ENCODE measurements at places on chromosomes 1 and 21.

- DNase-seq: peak; percentile 52
Measured at GRCh38 chr1:100606438-100606837, 68.5 kb downstream of the GPR88 start.

DNA sequence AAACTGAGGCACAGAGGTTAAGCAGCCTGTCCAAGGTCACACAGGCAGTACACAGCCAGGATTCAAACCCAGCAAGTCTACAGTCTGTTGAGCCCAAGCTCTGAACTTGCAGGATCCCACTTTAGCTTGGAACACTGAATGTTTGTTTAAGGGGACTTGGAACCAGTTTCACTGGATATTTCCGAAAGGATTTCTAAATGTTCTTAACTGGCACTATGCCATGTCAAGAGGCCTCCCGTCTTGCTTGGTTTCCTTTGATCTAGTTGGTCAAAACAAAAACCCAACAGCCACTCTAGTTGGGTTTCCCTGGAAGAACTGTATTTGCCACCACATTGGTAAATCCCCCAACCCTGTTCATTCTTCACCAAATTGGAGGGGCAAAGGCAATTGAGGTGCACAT lies 317.6 kb upstream of the KAZN start:
- no peak for DNase-seq

- DNase-seq: peak; percentile 28
Measured at GRCh38 chr21:26572702-26573381, at the start of gene CYYR1. CYYR1 (minus strand) TSS chr21:26573286; CDS start chr21:26572940, 346 bp downstream.

GRCh38 chr1:204487256-204487615 lies 7.4 kb downstream of the PIK3C2B start:
- no peak for DNase-seq

DNA sequence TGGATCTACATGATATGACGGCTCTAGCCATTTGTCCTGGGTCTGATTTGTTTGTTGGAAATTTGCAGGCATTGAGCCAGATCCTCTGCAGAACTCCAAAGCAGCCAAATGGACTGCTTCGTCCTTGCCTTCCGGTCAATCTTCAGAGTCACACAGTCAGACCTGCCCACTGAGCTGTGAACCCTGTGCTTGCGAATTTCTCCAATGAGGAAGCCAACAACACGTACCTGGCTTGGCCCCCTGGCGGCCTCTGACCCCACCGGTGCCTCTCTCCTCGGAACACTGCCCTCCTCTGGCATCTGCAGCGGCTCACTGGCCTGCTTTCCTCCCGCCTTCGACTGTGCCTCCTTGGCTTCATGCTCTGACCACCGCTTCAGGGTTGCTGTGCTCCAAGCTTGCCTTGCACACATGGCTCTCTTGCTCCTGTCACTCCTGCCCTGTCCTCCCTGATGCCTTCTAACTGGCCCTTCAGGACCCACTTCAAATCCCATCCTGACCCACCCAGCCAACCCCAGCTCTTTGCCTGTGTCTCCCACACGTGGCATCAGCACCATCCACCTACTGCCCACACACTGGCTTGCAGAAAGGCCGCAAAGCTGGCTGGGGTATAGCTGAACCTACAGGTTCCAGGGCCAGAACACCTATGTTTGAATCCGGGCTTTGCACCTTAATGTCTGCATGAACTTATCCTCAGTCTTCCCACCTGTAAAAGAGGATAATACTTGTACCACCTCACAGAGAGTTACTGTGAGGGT lies 128.2 kb downstream of the KCNN3 start:
- no peak for DNase-seq

- no peak for DNase-seq
Measured at GRCh38 chr1:193754732-193755427, 568.5 kb upstream of the B3GALT2 start.

- no peak for DNase-seq
Measured at GRCh38 chr1:200245473-200245872, 164.4 kb downstream of the ZNF281 start.

DNA sequence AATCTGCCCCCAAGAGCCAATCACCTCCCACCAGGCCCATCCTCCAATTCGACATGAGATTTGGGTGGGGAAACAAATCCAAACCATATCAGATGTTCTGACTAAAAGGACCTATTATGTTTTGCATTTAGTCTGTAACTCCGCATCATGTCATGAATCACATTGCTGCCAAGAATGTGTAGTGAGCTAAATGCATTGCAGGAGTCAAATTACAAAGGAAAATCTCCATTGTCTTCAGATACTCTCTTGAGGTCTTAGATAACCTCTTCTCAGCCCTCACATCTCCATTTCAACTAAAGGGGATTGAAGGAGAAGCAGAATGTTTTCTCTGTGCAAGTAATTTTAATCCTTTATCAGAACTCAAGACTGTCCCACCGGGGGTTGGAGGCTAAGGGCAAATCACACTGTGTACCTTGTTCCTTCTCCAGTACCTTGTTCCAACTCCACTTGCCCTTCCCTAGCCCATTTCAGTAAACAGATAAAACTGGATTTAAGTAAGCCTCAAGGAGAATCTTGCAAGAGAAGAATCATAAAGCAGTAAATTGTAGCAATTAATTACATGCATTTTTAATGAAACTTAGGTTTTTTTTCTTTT lies 34.1 kb downstream of the EXTL2 start:
- no peak for DNase-seq

GRCh38 chr21:45875416-45875760 lies 106.2 kb upstream of the COL6A1 start:
- DNase-seq: no peak

GRCh38 chr21:39186676-39187075 lies 3.4 kb upstream of the PSMG1 start:
- no peak for DNase-seq

- DNase-seq: no peak
Measured at GRCh38 chr1:205595861-205596260, 36.0 kb downstream of the ELK4 start.

- no peak for DNase-seq
Measured at GRCh38 chr1:202152399-202152798, 7.9 kb upstream of the ARL8A start.

GRCh38 chr1:51956528-51957509 lies 33.7 kb downstream of the RAB3B start:
- DNase-seq: no peak

- no peak for DNase-seq
Measured at GRCh38 chr21:33362044-33362555, 37.3 kb downstream of the IFNAR1 start.

GRCh38 chr1:225699336-225699735 lies 46.4 kb upstream of the ENAH start:
- DNase-seq: peak; percentile 40

GRCh38 chr1:29878501-29878900 lies 642.2 kb downstream of the PTPRU start:
- DNase-seq: no peak

DNA sequence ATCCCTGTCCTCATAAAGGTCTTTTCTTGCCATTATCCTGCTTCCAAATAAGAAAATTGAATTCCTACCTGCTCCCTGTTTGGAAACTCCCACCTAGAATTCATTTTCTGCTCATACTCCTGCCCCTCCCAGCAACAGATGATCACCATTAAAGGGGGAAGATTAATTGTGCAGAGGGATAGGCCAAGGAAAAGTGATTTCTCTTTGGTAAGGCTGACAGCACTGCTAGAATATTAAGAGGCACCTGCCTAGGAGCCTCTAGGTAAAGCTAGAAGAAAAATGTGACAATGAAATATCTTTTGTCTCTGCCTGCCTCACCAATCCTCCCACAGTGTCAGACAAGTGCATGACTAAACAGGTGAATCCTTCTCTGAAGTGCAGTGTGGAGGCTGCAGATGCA lies 77.0 kb upstream of the SPATA6 start:
- no peak for DNase-seq

- peak; percentile 83 for DNase-seq
Measured at GRCh38 chr1:28882009-28882628, 32.2 kb upstream of the EPB41 start.

DNA sequence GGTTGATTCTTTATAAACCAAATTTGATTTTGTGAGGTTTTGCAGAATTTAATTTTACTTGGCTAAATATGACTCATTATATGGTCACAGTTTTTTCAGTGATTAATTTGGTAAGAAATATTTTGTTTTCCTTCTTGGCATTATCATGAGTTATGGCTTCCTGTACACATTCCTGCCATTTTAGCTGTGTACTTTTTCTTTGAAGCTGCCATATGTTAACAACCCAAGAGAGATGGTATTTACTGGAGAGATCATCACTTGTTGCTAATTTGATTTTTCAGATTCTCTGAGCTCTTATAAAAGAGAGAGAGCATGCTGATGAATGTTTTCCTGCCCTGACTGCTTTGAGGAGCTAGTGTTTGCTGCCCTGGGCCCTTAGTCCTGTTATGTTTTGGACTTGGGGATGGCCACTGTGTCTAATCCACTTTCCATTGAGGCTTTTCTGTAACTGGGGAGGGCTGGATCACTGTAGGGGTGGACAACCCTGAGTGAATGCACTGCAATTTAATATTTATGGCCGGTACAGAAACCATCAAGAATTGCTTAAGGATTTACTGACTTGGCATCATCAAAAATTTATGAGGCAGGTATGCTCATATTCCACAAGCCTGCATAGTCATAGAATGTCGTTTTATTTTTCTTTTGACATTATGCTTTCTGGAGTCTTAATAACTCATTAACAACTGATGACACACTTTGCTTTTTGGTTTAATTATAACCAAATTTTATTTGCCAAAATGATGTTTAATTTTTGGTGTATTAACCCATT lies 200.9 kb downstream of the DISC1 start:
- DNase-seq: peak; percentile 55

DNA sequence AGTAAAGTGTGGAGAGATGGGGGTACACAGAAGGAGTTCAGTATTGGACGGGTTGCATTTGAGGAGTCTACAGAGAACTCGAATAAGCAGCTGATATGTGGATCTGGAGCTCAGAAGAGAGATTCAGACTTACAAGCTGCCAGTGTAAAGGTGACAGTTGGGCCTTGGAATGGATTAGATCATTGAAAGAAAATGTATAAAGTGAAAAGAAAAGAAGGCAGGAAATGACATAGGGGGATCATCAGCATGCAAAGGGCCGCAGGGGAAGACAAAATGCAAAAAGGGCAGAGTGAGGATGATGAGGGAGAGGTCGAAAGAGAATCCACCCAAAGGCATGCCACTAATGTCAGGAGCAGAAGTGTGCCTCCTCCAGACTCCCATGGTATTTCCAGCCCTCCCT lies 273.3 kb downstream of the TNR start:
- DNase-seq: peak; percentile 61

GRCh38 chr1:220834155-220834870 lies 44.9 kb upstream of the HLX start:
- no peak for DNase-seq

GRCh38 chr1:33616780-33617179 lies 144.3 kb downstream of the ZSCAN20 start:
- no peak for DNase-seq

DNA sequence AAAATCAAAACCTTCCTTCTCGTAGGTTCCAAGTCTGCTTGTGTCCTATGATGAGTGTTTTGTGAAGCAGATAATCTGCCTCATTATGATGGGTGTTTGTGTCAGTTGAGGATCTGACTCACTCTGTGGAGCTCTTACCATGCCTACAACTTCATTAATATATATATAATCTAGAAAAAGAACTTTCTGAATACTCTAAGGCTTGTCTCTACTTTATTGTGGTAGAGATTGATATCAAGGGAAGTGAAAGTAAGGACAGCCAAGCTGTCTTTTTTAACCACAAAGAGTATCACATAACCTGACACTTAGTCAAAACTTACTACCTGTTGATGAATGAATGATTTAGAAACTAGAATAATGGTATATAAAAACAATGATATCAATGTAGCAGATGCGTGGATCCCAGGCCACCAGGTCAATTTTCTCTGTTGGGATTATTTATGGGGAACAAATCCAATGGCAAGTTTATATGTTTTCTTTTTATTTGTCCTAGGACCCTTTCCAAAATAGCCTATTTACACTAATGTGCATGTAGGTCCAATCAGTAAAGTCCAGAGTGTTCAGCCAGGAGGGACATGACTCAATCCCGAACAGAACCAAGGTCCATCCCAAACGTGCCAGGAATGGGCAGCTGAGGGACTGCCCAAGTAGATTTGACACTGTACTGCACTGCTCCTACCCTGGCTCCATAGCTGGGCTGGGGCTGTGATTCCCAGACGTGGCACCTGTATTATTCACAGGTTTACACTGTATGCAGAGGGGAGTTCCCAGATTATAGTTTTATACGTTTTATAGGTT lies 182.3 kb upstream of the GREM2 start:
- no peak for DNase-seq

DNA sequence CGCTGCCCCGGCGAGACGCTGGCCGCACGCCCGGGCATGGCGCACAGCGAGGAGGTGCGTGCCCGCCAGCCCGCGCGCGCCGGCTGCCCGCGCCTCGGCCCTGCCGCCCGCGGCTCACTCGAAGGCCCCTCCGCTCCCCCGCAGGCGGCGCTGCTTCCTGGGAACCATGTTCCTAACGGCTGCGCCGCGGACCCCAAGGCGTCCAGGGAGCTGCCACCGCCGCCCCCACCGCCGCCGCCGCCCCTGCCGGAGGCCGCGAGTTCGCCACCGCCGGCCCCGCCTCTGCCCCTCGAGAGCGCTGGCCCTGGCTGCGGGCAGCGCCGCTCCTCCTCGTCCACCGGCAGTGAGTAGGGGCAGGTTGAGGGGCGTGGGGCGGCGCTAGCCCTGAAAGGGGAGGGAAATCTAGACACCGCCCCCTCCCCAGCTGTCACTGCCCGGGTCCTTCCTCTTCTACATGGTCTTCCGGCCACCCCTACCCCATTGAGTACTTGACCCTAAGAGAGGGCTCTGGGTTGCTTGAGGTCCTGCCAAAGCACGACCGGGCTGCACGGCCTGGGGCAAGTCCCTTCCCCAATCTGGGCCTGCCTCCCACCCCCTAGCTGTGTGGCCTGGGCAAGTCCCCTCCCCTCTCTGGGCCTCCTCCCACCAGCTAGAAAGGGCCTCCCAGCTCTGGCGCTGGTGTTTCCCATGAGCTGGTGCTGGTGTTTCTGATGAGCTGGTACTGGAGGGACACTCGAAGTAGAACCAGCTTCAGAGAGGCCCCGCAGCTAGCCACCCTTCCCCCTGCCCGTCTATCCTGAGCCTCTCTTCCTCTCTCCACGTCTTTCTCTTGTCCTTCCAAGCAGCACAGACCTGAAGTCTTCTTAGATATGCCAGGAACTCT lies 17.0 kb downstream of the TNFRSF25 start:
- DNase-seq: peak; percentile 18

GRCh38 chr1:183622884-183623785 lies 12.4 kb downstream of the ARPC5 start:
- peak; percentile 64 for DNase-seq

- no peak for DNase-seq
Measured at GRCh38 chr1:2880812-2881295, 79.4 kb upstream of the TTC34 start.

DNA sequence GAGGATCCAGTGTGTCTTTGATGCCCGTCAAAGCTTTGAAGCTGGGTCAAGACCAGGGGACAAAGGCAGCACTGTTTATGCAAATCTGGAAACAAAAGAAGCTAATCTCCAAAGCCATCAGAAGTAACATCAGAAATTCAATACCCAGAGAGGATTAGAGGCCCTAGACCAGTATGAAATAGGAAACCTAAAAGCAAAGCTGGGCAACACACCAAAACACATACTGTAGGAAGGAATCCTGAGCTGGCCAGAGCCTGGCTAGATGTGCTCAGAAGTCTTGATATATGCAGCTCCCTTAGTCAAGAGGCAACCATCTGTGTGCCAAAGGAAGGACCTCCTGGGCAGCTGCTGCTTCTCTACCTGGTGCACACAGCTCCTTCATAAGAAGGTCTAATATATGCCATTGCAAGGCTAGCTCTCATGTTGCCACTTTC lies 12.3 kb downstream of the COLGALT2 start:
- peak; percentile 22 for DNase-seq

GRCh38 chr1:32539584-32540571 lies 651 bp downstream of the ZBTB8A start:
- peak; percentile 51 for DNase-seq

Data from mesenchymal stem cell (in vitro differentiated cells and primary cell).